Gastrocnemius medialis (tissue), 4 donors: ENCODE measurements at places on chromosomes 3 and 15.

GRCh38 chr15:99409097-99409473 lies 156.7 kb upstream of the MEF2A start:
- DNase-seq, result peak; percentile 54

DNA sequence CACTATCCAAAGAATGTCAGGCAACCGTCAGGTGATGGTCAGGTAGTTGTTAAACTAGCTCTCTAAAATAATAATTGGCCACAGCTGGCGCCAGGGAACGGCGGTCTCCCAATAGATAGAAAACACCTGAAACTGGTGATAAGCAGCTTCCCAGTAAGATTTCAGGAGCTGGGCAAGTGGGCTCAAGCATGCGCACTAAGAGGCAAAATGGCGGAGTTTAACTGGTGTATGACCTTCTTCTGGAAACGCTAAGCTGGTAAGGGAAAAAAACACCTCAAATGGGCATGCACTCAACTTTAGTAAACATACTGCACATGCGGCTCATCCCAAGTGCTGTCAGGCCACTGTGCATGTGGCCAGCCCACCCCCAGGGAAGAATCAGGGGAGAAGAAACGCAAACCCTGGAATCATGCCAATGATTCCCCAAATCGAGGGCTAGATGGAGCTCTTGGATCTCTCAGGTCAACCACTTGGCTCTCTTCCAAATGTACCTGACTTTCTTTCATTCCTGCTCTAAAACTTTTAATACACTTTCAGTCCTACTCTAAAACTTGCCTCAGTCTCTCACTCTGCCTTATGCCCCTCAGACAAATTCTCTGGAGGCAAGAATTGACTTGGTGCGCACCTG lies 195.0 kb downstream of the ZNF621 start:
- DNase-seq, result no peak

GRCh38 chr15:61126811-61127210 lies 102.3 kb downstream of the RORA start:
- DNase-seq, result no peak

DNA sequence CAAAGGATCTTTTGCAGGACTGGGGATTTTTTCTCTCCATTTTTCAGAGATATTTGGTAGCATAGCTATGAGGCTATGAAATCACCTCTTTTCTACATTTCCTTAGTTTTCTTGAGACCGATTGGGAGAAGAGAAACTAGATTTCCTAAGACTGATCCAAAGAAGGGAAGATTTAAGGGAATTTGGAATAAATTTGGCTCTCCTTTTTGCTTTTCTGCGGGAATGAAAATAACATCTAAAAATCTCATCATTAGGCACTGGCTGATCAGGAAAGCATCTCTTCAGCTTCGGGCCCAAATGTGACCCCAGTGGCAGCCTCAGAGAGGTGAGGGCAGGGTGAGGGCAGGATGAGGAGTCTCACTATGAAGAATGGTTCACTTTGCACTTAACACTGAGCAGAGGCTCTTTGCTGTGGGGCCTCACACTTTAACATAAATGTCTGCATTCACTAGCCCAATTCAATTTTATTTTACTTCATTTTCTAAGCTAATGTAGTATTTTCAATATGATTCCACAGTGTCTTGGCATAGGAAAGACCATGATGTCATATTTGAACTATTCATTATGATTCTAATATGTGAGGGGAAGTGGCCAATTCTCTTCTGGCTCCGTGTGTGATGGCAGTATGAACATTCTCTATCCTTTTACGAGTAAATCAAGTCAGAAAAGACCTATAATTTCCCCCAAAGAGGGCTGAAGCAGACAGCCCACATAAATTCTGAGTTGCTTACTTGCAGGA lies 193.2 kb downstream of the MEX3B start:
- DNase-seq, result no peak

- DNase-seq, result no peak
Observed at GRCh38 chr15:81388436-81388770, 14.4 kb upstream of the TMC3 start.

- DNase-seq, result no peak
Observed at GRCh38 chr3:107861904-107862303, 228.9 kb downstream of the CD47 start.

DNA sequence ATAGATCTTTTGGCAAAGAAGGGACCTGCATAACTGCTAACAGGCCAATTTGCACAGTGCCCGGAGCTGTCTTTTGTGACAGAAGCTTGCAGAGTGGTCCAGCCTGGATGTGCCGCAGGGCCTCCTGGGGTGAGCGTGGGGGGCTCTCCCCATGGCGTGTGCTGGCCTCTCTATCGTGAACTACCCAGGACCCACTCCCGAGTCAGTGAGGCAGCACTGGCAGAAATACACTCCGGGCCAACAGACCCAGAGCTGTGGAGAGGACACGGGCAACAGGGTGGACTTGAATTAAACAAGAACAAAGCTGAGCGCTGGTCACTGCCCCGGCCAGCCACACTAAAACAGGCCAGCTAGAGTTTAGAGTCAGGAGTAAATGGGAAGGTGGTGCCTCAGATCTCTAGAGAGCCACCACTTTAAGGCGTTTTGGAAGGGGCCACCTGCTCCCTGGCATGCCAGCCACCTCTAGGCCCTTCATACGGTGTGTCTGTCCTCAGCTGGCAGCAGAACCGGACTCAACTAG lies 152.1 kb downstream of the KLF13 start:
- DNase-seq, result no peak

GRCh38 chr15:76514282-76514681 lies 177.7 kb downstream of the ISL2 start:
- no peak for DNase-seq

GRCh38 chr15:34773917-34774316 lies 19.1 kb upstream of the GJD2 start:
- no peak for DNase-seq

DNA sequence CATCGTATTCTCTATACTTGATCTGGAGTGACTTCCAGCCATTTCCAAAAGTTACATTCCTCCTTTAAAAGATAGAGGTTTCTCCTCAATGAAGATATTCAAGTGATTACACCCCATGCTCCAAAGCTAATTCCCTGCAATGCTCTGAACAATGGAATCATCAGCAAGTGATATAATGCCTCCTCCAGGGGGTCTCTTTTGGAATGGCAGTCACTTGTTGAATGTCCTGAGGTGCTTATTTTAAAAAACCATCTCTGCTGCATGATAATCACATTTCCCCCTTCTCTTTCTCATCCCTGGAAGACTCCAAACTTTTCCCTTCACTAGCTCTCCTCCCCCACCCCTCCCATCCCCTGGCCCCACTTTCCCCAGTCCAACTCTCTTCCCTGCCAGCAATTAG lies 2.6 kb downstream of the LHFPL4 start:
- no peak for DNase-seq

- DNase-seq, result no peak
Observed at GRCh38 chr3:115691964-115692363, 68.7 kb downstream of the GAP43 start.

DNA sequence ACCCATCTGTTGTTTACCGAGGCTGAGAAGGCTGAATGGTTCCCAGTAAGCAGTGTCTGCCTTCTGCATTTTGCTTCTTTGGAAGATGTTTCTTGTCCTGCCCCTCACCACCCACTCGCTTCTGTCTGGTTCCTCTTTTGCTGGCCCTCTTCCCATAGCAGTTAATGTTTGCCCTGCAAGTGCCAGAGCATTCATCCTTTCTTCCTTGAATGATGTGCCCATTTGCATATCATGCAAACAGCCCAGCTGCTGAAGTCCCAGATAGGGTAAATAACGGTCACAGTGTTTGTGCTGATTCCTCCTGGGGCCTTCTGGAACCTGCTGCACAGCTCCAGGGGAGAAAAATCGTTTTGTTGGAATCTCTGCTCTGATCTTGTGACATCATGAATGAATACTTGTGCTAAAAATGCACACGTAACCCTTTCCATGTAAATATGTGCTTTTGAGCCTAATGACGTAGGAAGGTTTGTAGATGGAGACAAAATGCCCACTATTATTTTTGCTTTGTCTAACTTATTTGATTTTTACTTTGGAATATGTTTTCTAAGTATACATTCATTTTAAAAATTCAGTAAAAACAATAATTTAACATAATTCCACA lies 381.0 kb downstream of the SOX2 start:
- no peak for DNase-seq

DNA sequence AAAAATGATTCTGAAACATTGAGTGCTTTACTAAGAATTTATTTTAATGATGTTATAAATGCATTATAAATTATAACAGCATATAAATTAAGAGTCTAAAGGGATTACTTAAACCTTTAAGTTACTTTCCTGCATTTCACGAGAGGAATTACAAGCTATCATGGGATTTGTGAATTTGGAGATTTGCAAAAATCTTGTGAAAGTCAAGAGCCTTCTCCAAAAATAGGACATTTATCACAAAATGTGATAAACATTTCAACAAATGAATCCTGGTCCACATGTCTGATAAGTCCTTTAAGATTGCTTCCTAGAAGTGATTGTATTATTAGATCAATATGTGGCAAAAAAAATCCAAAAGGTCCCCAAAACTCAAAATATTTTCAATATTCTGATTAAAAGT lies 154.5 kb downstream of the ATP8B4 start:
- no peak for DNase-seq

GRCh38 chr3:12557473-12558100 lies 700 bp downstream of the MKRN2 start:
- DNase-seq, result no peak

GRCh38 chr3:112074616-112075497 lies 11.3 kb upstream of the C3orf52 start:
- no peak for DNase-seq

GRCh38 chr3:66036586-66037148 lies 2.1 kb downstream of the MAGI1 start:
- no peak for DNase-seq

DNA sequence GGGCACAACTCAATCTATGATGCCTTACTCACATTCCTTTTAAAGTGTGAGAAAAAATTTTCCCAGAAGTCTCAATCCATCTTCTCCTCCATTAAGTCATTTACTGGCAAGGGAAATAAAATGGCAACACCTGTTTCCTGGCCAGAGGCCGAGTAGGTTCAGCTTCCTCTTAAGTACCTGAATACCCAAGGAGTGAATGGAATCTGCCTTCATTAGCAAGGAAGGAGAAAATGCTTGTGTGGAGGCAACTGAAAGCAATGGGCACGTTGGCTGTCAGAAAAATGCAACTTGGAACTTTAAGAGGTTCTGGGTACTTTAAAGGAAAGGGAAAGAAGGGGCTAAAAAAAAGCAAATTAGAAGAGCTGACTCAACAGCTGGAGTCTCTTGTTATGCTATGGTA lies 423.6 kb upstream of the ARL6 start:
- DNase-seq, result no peak

DNA sequence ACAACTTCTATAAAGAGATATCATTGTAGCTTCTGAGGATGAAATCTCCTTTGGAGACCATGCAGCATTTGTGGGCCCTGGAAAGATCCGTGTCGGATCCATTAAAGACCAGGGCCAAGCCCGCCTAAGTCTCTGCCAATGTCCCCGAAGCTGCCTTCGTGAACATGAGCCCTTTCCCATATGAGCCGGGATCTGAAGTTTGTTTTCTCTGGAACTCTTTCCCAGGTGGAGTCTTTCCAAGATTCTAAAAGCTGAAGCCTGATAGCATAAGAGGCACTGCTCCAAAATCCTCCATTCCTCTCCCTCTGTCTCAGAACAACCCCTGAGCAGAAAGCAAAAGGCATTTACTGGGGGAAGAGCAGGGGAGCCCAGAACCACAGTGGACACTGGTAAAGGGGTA lies 274.6 kb downstream of the NTRK3 start:
- no peak for DNase-seq

GRCh38 chr15:27250223-27250622 lies 279.2 kb downstream of the GABRG3 start:
- no peak for DNase-seq

GRCh38 chr15:48580736-48581135 lies 64.8 kb downstream of the FBN1 start:
- DNase-seq, result no peak

DNA sequence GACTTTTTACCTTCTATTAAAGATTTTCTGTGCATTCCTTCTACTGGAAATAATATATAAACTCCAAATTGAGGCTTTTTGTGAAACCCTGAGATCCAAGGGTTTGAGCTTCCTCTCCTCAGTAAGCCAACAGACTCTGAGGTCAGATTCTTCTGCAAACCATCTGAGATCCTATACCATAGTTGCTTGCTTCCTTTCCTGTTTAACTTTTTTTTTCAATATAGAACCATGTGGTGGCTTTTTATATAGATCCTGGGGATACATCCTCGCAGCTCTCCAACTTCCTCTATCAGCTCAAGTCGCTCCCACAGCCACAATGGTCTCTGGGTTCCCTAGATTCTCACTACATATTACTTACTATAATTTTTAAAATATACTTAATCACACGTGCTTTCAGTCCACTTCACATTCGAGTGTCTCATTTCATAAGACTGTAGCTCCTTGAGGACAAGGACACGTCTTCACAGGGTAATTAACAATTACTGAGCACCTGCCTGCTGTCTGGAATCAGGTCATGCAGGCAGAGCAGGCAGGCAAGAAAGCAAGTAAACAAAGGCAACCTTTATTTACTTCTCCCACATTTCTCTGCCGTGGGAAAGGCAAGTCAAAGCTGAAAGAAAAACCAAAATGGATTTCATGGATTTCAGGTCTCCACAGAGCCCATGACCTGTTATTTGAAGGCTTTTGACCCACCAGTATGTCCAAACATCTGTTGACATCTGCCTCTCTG lies 941.5 kb downstream of the FHIT start:
- no peak for DNase-seq

DNA sequence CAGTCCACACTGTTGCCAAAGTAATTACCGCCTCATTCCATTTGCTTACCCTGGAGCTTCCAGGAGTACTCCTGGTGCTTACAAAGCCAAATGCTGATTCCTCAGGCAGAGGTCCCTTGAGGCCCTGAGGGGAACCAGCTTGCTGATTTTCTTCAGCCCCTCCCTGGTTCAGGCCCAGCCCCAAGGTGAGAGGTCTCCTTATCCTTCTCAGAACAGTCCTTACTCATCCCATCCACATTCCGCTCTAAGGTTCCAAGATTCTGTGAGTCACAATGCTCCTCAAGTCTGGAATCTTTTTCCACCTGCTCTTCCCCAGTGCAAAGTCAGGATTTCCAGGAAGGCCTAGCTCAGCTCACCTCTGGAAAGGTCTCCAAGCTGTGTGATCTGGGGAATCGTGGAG lies 1.8 kb upstream of the ATP10A start:
- no peak for DNase-seq

GRCh38 chr3:76941376-76941775 lies 98.5 kb upstream of the ROBO2 start:
- DNase-seq, result no peak

- DNase-seq, result no peak
Observed at GRCh38 chr3:15065550-15066007, 464 bp upstream of the MRPS25 start.

GRCh38 chr3:170536712-170537111 lies 49.2 kb downstream of the SLC7A14 start:
- DNase-seq, result no peak

- DNase-seq, result no peak
Observed at GRCh38 chr3:116051040-116051439, 394.2 kb downstream of the LSAMP start.

GRCh38 chr15:74043425-74044266 lies 38.7 kb downstream of the GOLGA6A start:
- DNase-seq, result no peak
